ENCODE measurements at places on chromosomes 1 and 21.

- DNase-seq: no peak
These were observed 32.8 kb upstream of the GREM2 start for GRCh38 chr1:240644732-240645131.

GRCh38 chr21:34115160-34115559, 41.8 kb downstream of the MRPS6 start:
- DNase-seq: no peak

DNA sequence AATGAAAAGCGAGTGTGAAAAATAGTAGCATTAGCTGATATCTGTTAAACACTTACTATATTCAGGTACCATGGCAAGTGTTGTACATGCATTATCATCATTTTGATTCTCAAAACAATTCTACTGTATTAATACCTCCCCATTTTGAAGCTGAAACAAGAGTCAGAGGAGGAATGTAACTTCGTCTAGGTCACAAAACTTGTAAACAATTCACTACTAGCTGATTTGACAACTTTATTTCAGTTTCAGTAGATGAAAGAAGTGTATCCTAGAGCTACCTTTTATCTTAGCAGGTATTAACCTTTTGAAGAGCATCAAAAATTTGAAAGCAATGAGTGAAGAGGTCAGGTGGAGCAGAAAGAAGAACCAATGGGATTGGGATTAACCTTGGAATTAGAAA, 1.6 kb downstream of the CD84 start:
- no peak for DNase-seq

DNA sequence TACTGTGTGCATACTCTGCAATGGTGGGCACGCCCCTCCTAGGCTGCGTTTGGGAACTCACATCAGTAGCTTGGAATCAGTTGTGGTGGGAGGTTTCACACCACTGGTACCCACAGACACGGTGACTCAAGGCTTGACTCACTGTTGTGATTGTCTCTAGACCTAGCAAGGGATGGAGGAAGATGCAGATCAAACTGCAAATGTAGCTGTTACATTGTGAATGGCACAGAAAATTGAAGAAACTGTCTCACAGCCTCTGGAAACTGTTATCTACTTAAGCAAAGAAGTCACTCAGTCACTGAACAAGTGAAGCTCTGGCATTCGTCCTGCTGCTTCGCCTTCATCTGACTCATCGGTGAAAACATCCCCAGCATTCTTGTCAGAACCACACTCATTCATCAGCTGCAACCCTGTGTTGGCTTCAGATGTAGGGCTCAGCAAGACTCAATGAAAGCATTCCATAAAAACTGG, 59.5 kb downstream of the POFUT2 start:
- peak; percentile 78 for DNase-seq

GRCh38 chr21:42777064-42777756, 102.1 kb downstream of the WDR4 start:
- no peak for DNase-seq

GRCh38 chr1:179815641-179816040, 62.0 kb downstream of the TOR1AIP2 start:
- DNase-seq: no peak

GRCh38 chr1:167165219-167165618, 55.5 kb upstream of the POU2F1 start:
- DNase-seq: no peak

GRCh38 chr1:51287966-51288365, 42.4 kb downstream of the TTC39A start:
- no peak for DNase-seq

DNA sequence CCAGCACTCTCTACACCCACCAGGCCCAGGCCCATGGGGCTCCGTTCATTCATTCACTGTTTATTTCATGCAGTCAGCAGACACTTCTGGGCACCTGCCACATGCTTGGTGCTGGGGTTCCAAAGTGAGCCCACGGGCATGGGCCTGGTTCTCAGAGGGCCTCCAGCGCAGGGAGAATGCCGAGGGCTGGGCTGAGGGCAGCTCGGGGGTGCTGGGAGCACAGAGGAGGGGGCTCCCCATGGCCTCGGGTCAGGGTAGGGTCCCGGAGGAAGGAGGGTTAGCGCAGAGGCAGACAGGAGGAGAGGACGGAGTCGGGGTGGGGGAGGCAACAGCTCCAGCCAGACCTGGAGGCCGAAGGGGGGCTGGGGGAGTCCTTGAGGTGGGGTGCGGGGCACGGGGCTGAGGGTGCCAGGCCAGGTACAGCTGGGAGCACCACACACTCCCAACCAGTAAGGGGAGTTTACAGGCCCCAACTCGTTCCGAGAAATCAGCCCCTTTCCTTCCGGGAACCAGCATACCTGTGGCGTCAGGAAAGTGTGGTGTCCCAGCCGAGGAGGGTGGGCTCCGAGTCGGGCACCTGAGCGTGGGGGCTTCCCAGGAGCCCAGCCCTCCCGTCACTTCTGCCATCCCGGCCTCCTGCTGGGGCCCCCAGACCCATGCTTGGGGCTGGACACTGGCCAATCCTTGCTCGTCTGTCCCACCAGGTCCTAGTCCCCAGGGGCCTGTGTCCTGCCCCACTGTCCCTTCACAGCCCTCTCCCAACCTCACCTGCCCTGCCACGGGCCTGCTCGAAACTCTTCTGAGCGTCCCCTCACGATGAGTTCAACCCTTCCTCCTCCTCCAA, 10.8 kb downstream of the ARHGEF16 start:
- DNase-seq: no peak

GRCh38 chr1:211334986-211335385, 8.4 kb downstream of the TRAF5 start:
- DNase-seq: no peak

DNA sequence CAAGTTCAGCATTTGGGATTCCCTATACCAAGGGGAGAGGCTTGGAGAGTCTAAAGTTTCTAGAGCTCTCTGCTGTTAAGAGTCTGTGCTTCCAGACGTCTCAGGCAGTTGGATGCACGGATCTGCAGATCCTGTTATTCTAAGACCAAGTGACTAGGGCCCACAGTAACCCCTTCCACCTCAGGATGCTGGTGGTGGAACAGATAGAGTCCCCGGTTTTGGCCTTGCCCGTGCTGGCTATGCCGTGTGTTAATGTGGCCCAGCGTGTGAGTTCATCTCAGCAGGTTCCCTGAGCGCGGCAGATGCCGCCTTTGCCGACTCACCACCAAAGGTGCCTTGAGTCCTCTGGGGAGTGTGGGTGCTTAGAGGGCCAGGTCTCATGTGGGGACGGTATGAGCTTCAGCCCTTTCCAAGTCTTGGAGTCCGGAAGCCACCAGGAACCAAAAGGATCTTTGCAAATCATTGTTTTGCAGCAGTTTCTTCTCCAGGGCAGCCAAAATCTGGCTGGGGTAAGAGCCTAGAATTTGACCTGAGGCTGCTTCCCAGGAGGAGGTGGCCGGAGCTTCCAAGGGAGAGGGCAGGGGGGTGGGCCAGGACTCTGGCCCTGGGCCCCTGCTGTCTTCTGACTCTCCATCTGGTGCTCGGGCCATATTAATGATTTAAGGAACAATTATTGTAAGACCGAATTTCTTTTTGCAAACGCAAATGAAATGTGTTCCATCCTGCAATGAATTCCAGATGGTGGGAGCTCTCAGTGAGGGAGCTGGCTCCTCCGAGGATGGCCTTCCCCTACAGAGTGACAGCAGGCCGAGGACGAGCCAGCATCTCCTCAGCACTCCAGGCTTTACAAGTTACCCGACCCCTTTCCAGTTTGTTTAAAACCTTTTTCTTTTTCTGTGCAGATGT, 205.7 kb downstream of the FOXD2 start:
- DNase-seq: no peak

GRCh38 chr1:218558271-218558810, 213.2 kb downstream of the TGFB2 start:
- no peak for DNase-seq

GRCh38 chr1:94863919-94864318, 43.8 kb downstream of the SLC44A3 start:
- DNase-seq: no peak

- no peak for DNase-seq
These were observed 56.4 kb upstream of the SAMSN1 start for GRCh38 chr21:14602382-14602958.

- DNase-seq: no peak
These were observed 20.9 kb downstream of the S1PR1 start for GRCh38 chr1:101257500-101258325.

DNA sequence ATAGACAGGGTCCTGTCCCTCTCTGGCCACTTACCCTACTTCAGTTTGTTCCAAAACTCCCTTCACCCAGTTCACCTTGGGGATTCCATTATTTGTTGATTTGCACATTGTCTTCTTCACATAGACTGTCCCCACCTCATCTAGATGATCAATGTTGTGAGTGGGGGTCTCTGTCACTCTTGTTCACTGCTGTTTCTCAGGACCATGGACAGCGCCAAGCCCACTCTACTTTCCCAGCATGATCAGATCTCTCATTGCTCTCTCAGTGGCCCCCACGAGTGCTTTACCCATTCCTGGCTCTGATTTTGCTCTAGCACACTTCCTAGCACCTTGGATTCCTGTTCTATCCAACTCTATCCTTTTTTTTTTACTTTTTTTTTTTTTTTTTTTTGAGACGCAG, 45.4 kb upstream of the IGSF21 start:
- DNase-seq: no peak

DNA sequence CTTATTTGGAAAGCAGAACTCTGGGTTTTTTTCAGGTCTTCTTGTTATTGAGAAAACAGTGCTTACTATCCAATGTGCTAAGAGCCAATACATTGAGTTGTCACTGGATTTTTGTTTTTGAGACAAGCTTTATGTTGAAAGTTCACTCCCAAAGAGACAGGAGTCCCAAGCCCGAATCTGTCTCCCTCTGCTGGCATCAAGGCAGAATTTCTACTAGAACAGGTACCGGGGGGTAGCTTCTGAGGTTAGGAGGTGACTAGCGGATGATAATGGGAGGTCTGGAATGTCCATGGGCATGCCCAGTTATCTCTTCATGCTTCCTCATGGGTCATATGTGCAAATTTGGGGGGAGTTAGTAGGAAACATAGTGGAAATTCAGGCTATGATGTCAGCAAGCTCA, 25.1 kb downstream of the ZNF124 start:
- no peak for DNase-seq

DNA sequence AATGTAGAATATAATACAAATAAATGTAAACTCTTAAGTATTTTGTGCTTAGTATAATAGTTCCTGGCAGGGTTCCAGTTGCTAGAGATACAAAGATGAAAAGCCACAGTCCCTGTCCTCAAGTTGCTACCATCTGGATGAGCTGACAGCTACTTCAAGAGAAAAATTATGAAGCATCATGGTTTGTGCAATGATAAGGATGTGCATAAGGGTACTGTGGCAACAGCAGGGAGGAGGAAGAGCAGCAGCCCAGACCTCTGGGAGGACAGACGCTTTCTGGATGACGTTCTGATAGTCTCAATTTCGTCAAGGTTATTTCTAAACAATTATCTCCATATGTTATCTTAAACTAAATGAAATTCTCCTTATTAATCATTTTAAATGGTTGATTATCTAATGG, 198.9 kb downstream of the NTNG1 start:
- no peak for DNase-seq

- DNase-seq: no peak
These were observed 303.6 kb downstream of the BARHL2 start for GRCh38 chr1:90413519-90413918.

DNA sequence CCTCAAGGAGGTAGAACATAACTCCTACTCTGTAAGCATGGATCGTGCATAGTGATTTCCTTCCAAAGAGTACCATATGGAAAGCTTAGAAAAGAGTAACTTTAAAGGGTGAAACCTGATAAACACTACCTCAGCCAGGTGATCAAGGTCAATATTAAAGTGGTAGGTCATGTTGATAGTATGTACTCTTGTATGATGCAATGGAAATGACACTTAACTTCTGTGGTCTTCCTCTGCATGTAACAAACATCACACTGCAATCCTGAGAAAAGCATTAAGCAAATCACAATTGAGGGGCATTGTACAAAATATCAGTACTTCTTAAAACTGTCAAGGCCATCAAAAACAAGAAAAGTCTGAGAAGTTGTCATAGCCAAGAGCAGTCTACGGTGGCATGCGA, 83.8 kb downstream of the LEPR start:
- no peak for DNase-seq

- DNase-seq: no peak
These were observed 295.3 kb downstream of the PTPRU start for GRCh38 chr1:29531596-29531995.

- no peak for DNase-seq
These were observed 3.2 kb downstream of the EVA1C start for GRCh38 chr21:32415451-32416398.

DNA sequence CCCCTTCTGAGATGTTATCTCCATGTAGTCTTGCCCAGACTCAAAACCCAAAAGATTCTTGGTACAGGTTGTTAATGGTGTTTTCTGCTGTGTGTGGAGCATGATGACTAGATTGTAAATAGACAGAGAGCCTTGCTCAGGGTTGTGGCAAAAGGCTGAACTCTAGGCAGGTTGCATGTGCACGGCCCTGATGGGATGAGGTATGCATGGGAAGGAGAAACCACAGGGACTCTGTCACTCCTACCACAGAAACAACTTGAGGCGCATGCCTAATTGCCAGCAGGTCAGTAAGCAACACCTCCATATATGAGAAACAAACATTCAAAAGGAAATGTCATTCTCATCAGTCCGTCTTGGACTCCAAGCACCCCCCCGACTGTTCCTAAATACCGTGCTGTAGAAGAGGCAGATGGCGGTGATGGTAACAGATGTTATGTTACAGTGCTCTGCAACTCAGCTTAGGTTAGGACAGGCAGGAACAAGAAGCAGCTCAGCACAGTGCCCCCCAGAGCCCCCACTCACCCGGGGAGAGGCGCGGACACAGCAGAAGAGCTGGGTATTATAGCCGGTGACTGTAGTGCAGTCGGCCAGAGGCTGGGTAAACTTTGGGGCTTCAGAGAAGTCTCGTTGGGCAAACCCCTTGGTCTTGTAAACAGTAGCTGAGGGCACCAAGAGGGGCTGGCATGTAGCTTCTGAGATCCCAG, 10.9 kb downstream of the MYBPHL start:
- no peak for DNase-seq

- no peak for DNase-seq
These were observed 11.6 kb upstream of the CTRC start for GRCh38 chr1:15426492-15427279.

GRCh38 chr1:150498342-150498741, 9.6 kb upstream of the ECM1 start:
- no peak for DNase-seq

DNA sequence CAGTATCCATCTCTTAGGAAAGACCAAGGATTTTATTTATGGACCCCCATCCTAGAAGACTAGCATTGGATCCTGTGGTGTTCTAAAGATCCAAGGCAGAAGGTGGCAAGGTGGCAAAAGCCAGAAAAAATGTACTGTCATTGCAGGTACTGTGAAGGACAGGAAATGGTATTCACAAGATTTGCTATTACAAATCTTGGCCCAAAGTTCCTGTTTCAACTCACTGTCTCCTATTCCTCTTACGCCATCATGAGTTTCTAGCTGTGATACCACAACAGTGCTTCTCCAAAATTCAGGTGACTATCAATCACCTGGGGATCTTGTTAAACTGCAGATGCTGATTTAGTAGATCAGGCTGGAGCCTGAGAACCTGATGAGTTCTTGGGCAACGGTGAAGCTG, 21.4 kb downstream of the ACP6 start:
- DNase-seq: no peak

GRCh38 chr1:167905671-167906070, 8.3 kb downstream of the ADCY10 start:
- DNase-seq: no peak
